ENCODE measurements at places on chromosomes 11 and 22.

DNA sequence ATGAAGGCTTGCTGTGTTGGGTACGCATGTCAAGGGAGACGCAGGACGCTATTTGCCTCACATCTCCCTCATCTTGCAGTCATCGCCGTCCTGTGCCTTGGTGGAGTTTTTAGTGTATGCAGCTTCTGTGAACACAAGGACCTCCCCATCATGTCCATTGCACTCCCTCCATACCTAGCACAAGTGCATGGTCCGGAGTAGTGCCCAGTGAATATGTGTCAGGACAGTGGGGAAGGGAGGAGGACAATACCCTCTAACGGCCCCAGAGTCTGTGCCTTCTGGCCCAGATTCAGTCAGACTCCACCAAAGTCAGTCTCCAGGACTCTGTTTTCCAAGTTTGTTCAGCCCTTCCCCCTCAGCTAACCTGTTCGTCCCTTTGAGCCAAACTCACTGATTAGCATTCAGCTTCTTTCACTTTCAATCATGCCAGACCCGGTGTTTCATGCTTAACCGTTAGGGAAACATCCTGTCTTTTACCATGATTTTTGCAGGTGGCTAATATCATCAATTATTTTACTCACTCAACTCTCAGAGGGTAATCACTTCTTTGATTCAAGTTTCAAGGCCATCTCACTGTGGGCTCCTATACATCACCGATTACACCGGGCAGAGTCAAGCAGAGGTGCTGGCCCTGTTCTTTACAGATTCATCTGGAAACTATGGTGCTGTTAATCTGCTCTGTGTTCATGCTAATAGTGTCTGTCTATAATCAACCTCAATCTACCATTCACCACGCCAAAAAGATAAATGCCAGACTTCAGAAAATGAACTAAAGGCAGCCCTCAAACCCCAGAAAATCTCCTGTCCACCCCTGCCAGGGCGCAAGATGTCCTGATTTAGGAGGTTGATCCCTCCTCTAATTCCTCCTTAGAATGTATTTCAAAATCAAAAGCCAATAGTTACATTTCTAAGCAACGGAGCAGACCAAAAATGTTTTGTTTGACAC, 156.5 kb downstream of the RRAS2 start:
- DNase-seq: no peak

- no peak for DNase-seq
Measured at GRCh38 chr11:77276271-77276670, 25.2 kb downstream of the GDPD4 start.

GRCh38 chr22:30245985-30246813, at the start of gene LIF:
Gene LIF (minus strand): TSS chr22:30246759. CDS start chr22:30246695, 64 bp downstream.
- peak; percentile 31 for DNase-seq

DNA sequence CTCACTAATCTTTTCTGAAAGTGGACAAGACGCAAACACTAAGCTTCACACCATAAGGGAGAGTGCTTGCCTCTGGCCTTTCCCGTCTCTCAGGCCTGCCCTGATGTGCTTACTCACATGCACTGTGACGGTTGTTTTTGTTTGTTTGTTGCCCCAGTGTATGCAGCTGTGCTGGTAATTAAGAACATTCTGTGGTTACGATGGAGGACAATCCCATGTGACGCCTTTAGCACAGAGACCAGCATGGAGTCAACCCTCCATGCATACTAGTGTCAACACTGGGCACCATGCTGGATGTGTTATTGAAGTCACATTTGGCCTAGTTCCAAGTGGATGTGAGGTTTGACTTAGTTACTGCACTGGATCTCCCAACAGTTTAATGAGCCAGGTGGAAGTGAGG, 27.8 kb upstream of the CDON start:
- DNase-seq: no peak

DNA sequence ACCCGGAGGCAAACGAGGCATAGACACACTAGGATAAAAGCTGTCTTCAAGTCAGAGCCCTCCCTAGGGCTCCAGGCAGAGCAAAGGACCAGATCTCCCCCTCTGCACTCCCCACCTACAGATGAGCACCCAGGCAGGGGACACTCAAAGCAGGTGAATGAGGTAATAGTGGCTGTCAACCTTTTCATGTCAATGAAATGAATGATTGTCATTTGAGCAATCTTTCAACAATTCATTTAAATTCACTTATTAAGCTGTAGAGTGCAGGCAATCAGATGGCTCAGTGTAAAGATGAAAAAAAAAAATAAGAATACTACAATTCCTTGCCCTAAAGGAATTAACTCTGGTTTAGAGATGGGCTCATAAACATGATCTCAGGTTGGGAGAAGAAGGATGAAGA, 427.8 kb upstream of the ISX start:
- no peak for DNase-seq

Data from stimulated activated CD4-positive, alpha-beta T cell treated with anti-CD3 and anti-CD28 coated beads, TNF-alpha, amount 100 ng/mL, for 24 hours (primary cell).